NCI-H526 treated with DMSO at 0.1 percent for 48 hours (cell line): ENCODE measurements at places on chromosomes 5 and 9.
A peak's percentile ranks its signal among the peaks of the same experiment; 100 is the strongest.

DNA sequence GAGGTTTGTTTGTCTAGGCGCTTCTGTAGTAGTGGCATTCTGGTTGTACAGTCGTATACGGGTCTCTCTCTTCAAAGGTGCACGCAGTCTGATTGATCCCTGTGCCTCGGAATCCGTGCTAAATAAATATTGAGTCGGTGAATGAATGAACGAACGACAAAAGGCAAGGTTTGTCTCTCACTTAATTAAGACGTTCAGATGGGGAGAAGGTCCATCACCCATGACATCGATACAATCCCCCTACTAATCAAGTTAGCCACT lies 500 bp upstream of the CREBRF start:
- no peak for DNase-seq

- no peak for DNase-seq
Observed at GRCh38 chr5:131812371-131813160, 15.7 kb upstream of the FNIP1 start.

GRCh38 chr9:16407617-16408016 lies 462.9 kb downstream of the BNC2 start:
- DNase-seq, result no peak

DNA sequence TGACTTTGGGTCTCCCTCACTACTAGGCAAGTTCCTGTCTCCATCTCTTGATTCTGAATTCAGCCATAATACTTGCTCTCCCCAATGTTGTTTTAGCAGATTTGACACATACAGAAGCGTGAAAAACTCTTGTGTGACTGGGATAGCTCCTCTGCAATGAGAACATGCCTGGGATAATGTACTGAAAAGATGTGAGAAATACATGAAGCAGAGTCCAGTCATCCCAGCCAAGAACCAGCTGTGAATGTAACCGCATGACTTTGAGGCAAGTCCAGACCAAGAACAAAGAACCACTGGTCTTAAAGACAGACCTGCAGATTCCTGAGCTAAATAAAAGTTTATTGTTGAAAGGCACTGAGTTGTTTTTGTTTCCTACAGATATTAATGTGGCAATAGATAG lies 135.0 kb downstream of the NMUR2 start:
- no peak for DNase-seq

- no peak for DNase-seq
Observed at GRCh38 chr9:112371060-112371459, 8.8 kb upstream of the HSDL2 start.

- peak; percentile 82 for DNase-seq
Observed at GRCh38 chr9:764105-764524, 77.4 kb upstream of the DMRT1 start.

- no peak for DNase-seq
Observed at GRCh38 chr5:71974622-71975021, 132.7 kb upstream of the MAP1B start.

- no peak for DNase-seq
Observed at GRCh38 chr5:160030631-160031377, 21.9 kb downstream of the TTC1 start.

- no peak for DNase-seq
Observed at GRCh38 chr5:179879690-179880010, 21.0 kb upstream of the MRNIP start.

DNA sequence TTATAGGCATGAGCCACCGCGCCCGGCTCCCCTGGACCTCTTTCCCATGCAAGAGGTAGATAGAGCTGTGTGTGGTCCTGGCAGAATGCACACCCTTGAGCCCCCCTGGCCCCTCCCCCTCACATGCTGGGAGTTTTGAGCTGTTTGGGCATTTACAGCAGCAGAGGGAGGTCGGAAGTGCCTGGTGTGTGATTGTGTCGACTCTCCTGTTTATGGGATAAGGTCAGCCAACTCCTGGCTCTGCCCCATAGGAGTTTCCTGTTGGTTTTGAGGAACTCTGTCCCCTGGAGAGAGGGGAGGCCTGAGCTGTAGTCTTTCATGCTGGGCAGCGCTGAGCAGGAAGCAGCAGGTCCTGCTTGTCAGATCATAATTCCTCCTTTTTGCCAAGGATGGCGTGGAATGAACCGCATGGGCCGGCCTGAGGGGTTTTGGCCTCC lies 6.0 kb downstream of the LRRC8A start:
- DNase-seq, result no peak

GRCh38 chr9:83537331-83538171 lies 650 bp downstream of the FRMD3 start:
- DNase-seq, result no peak

DNA sequence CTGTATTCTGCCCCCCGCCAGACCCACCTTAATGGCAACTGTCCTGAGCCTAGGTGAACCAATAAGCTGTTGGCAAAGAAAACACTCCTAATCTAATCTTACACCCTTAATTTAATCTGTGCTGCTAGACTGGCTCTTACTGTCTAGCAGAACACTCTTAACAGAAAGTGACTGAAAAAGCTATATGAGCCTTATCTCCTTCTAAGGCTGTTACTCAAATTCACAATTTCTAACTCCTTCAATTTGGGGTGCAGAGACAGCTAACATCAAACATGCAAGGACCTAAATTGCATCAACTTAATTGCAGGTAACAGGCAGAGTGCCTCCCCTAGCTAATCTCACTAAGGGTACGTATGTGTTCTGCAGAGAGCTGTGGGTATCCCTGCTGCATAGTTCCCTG lies 49.5 kb upstream of the MAP1B start:
- no peak for DNase-seq
